ENCODE measurements at places on chromosomes 2 and 18.

- DNase-seq: no peak
Measured at GRCh38 chr2:218081695-218082094, 12.6 kb downstream of the RUFY4 start.

DNA sequence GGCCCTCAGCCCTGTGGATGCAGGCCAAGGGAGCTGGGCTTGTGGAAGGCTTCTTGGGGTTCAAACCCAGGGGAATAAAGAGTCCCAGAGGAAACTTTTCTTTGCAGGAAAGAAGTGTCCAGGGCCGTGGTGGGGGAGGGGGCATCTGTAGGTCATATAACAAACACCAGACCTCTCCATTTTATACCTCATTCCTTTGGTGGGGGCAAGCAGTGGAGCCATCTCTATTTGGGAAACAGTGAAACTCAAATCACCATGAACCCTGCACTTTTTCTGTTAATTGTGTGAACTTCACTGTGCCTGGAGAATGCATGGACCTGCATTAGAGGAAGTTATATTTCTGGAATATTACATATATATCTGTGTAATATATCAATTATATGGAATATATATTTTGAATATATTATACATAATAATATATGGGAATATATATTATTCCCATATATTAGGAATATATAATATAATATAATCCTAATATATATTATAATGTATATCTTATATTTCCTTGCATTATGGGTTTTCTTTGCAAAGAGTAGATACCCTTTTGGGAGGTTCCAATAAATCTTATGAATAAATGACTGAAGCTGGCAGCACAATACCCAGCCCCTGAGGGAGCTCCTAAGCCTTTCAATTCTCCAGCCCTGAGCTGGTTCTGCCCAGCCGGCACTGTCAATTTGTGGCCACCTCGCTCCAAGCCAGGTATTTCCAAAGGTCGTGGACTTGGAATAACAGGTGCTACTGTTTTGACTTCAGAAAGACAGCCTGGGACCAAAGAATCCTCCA lies 97.7 kb upstream of the PKDCC start:
- DNase-seq: no peak

GRCh38 chr2:160916300-160916699 lies 243.9 kb upstream of the TANK start:
- no peak for DNase-seq

DNA sequence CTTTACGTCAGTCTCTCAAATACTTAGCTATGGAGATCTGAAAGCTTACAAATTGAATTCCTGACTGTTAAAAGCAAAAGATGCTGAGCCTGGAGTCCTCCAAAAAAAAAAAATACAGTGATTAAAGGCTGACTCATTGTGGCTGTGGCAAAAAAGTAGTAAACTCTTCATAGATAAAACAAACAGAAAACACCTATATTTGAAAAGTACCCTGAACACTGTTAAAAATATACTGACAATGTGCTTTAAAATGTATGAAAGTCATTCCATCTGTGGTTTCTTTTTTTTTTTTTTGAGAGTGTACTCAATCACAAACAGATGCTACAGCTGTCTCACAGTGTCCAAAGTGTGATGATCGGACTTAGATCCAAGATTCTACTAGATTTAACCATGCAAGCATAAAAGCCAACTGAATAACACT lies 267.6 kb upstream of the CYP26B1 start:
- no peak for DNase-seq

GRCh38 chr2:96251721-96252292 lies 14.0 kb downstream of the TMEM127 start:
- no peak for DNase-seq

GRCh38 chr18:26103579-26103978 lies 13.2 kb upstream of the SS18 start:
- no peak for DNase-seq

DNA sequence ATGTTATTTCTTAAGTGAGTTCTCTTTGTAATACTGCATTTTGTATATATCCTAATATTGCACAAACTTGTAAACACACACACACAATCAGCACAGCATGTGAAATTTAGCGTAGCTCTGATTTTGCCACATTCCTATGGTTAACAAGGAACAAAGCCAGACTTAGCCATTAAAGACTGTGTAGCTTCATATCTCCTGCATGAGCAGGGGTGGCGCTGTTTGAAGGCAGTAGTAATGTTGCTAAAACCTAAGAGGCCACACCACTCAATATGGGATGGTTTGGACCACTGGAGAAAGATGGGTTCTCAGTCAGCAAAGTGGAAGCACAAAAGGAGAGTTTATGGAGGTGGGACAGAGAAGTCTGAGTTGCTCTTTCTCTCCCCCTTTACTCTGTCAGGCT lies 61.1 kb upstream of the RND3 start:
- no peak for DNase-seq

DNA sequence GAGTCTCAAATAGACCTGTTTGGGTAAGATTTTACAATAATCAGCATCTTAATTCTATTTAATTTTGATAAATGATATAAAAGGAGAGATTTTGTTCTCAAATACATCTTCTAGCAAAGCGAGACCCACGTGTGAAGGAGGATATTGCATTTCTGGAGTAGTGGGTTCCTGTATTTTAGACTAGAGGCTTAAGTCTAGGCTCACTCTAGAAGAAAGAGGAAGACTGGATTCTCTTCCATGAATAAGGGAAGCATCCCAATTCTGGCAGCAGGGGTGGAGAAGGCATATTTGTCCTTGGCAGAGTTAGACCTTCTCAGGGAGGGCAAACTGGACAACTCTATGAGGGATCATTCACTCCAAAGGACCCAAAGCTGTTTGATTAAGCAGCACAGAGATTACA lies 11.3 kb upstream of the FAM228A start:
- no peak for DNase-seq

GRCh38 chr2:229419158-229419557 lies 148.1 kb upstream of the PID1 start:
- no peak for DNase-seq

- DNase-seq: no peak
Measured at GRCh38 chr18:49690312-49690711, 123.0 kb downstream of the ACAA2 start.

GRCh38 chr2:121895723-121896571 lies 140.5 kb downstream of the TSN start:
- DNase-seq: no peak

GRCh38 chr2:120859814-120860578 lies 124.3 kb downstream of the GLI2 start:
- no peak for DNase-seq

DNA sequence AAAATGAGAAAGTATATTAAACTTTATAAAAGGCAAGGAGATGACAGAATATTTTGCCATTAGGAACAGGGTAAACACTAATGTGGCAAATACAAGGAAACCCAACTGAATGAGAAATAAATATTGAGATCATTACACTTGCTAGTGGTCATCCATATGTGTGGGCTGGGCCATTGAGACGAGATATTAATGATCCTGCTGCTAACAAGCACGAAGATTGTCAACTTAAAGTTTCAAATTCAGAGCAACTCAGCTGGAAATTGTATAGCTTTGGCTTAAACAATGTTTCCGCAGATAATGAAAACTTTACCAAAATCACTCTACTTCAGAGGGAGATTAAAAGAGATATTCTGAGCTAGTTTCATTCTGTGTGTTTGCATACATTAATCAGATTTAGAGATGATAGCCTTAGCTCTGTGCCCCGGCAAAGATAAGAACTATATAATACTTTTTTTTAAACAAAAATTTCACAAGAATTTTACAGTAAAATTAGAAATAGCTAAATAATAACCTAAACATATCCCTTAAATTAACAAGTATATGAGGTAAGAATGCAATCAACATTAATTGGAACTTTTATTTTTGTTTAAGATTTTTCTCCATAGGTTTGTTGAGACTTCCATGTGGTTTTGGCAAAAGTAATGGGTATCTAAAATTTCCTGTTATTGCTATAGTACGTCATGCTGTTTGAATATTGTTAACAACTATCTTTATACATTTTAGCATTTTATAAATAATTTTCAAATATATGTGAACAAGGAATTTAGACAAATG lies 40.0 kb downstream of the FN1 start:
- DNase-seq: no peak

DNA sequence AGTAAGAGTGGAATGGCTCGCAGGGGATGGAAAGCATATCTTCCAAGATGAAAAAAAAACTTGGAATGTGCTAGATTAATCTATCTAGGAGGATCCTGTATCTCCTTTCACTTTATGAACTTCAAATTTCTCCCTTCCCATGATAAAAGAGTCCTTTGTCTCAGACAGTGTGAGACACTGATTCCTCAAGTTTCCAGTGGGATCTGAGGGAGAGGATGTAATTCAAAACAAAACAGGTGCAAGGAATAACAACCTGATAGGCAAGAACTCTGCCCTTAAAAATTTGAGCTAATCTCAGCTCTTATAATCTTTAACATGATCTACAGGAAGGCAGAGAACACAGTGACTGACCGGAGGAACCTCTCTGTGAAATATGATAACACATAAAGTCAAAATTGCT lies 162.0 kb upstream of the ZFP36L2 start:
- DNase-seq: no peak

DNA sequence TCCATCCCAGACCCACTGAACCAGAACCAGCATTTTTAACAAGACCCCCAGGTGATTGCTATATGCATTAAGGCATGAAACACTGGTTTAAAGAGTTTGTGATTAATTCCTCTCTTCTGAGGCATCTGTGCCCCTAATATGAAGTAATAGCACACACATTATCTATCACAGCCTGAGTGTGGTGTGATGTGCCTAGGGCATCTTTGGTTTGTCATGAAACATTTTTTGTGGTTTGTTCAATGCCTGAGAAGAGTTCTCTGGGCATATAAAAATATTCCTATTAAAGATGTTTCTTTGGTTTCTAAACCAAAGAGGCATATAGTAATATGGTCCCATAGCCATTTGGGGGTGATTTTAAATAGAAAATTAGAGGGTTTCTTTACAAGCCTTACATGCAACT lies 221.7 kb upstream of the SPOPL start:
- DNase-seq: no peak

DNA sequence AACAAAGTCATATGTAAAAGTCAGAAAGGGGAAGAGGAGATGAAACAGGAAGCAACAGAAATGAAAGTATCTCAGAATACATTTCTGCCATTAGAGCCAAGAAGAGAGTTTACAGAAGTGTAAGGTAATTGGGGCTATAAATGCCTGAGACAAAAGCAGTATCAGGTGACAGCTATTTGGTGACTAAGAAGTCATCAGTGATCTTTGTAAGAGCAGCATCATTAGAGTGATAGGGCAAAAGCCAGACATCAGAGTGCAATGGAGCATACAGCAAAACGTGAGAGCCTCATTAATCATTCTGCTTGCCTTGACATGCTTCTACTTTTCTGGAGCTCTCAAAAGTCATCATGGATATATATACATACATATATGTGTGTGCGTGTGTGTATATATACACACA lies 804.7 kb upstream of the PIK3C3 start:
- no peak for DNase-seq

- DNase-seq: no peak
Measured at GRCh38 chr2:65296971-65297370, 69.3 kb downstream of the ACTR2 start.

GRCh38 chr2:1607971-1608688 lies 136.2 kb downstream of the PXDN start:
- no peak for DNase-seq

DNA sequence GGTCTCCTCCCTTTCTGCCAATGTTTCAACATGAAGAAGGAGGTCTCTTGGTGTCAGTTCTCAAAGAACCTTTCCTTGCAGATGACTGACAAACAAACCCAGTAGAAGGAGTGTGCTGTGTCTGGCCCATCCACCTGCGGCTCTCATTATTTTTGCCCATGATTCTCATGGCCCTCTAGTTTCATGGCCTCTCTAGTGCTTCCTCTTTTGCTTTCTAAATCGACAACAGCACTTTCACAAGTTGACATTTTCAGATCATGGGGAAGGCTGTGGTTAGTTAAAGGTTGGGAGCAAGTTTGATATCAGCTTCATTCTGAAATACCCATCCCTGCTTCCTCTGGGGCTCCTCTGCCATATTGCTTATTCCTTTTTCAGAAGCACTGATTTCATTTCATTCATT lies 805.2 kb downstream of the SLC4A3 start:
- DNase-seq: no peak

- no peak for DNase-seq
Measured at GRCh38 chr18:70709144-70709543, 420.3 kb downstream of the SOCS6 start.

DNA sequence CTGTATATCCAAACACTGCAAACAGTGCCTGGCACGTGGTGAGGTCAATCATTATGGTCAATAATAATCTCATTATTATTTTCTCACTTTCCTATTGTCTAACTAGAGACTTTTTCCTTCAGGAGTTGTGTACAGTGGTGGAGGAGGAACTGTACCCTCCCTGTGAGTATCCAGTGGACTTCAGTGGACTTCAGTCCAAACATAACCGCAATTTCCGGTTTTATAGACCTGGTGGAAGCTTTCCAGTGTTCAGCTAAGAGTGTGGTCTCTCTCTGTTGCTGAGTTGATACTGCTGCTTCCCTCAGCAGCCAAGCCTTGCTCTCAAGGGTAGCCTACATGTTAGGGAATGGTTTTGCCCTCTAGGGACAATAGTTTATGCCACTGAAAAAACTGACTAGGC lies 447.1 kb downstream of the TMEM182 start:
- DNase-seq: no peak

DNA sequence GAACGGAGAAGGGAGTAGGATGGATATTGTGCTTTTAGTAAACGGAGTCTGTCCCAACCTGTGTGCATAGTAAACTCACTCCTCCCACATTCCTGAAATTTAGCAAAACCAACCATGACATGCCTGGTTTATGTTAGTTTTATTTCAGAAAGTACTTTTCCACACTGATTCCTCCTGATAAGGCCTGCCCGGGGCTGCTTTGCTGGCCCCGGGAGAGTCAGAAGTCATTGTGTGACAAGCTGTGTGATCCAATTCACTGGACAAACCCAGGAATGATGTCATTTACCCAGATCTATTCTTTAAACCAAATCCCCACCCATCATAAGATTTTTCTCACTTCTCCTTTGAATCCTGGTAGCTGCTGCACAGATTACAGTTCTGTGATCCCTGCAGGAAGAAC lies 109.0 kb downstream of the SETBP1 start:
- no peak for DNase-seq

- no peak for DNase-seq
Measured at GRCh38 chr2:12685145-12685544, 31.6 kb upstream of the TRIB2 start.

GRCh38 chr2:44836174-44836573 lies 105.3 kb upstream of the SIX3 start:
- peak; percentile 48 for DNase-seq

GRCh38 chr2:172613040-172613439 lies 57.1 kb downstream of the PDK1 start:
- no peak for DNase-seq

- DNase-seq: peak; percentile 30
Measured at GRCh38 chr2:55134316-55134706, 84.1 kb upstream of the RTN4 start.
